Left lobe of liver (tissue), 2 donors: ENCODE measurements at places on chromosomes 13 and 19. TPM values are rescaled to one million over a fixed set of nuclear protein-coding genes. Genes with fewer than 3 reads are reported as not detected.
A peak's percentile ranks its signal among the peaks of the same experiment; 100 is the strongest.

SPRY2 gene
- 11.3 TPM for total RNA-seq

BRCA2 gene
- 0.53 TPM for total RNA-seq

DNA sequence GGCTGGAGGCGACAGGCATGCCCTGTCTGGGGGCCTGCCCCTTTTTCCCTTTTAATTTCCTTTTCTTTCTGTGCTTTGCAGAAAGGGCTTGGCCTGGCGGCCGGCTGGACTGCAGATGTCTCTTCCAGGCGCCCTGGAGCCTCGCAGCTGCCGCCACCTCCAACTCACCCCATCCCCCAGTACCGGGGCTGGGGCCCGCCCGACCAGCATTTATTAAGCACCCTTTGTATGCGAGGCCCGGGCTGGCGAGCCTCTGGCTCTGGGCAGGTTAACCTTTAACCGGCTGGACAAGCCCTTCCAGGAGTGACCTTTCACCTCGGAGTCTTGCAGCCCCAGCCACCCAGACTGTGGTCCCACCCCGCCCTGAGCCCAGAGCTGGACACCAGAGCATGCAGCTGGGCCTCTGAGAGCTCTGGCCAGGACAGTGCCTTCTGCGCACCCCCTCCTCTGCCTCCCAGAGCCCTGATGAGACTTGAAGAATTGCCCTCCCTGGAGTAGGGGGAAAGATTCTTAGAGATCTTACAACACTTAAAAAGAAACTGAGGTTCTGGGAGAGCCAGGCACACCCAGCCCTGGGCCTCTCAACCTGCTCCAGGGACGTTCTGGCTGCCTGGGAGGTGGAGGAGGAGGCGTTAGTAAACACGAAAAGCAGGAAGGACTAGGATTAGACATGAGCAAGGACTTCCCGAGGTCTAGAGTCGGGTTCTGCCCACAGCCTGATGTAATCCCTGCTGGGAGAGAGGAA lies 1.1 kb upstream of the NR2F6 start:
- DNase-seq, result peak; percentile 89

DNA sequence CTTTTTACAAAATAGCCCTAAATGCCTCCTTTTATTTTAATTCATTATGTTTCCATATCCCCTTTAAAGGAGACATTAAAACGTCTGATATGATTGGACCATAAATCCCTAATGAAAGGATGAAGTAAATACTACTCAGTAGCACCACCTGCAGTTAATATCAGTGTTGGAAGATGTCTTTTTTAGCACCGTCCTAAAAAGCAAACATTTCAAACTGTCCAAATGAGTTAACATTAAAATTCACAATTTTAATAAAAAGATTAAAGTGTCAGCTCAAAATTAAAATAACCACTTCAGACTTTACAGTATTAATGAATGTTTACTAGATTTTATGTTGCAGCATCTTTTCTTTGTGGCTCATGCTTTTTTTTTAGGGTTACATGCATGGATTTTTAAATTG lies 12.3 kb downstream of the ZNF507 start:
- DNase-seq, result no peak
